ENCODE measurements at places on chromosomes 16 and 17.

- DNase-seq, result no peak
These were observed 100.3 kb downstream of the C16orf95 start for GRCh38 chr16:87216841-87217275.

DNA sequence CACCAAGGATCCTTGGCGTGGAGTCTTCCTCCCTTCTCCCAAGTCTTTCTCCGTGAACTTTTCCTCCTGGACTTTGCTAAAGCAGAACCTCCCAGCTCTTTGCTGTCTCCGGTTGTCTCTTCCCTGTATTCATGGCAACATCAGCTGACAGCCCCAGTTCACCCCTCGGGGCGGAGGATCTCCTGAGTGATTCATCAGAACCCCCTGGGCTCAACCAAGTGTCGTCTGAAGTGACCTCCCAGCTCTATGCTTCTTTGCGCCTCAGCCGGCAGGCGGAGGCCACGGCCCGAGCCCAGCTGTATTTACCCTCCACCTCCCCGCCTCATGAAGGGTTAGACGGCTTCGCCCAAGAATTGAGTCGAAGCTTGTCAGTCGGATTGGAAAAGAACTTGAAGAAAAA, 943 bp downstream of the CNTROB start:
- DNase-seq, result no peak

DNA sequence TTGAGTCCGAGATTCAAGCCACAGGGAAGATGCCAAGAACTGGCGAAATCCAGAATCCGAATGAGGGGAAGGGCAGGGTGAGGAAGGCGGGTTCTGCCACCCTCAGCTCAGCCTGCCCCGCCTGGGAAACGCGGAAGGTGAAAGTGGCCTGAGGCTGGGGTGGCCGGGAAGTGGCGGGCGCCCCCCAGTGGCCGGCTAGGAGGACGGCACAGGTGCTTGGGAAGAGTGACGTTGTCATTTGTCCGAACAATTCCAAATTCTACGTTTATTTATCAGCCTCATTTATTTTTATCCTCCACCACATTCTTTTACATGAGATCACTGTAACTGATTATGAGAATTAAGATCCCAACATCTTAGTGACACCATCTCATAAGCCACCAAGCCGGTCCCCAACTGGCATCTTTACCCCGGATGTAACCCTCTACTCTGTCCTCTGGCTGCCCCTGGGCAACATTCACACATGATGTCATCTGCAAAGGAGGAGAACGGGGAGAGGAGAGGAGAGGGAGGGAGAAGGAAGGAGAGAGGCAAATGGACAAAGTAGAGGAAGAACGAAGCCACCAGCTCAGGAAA, 21.3 kb downstream of the SRCIN1 start:
- DNase-seq, result no peak

DNA sequence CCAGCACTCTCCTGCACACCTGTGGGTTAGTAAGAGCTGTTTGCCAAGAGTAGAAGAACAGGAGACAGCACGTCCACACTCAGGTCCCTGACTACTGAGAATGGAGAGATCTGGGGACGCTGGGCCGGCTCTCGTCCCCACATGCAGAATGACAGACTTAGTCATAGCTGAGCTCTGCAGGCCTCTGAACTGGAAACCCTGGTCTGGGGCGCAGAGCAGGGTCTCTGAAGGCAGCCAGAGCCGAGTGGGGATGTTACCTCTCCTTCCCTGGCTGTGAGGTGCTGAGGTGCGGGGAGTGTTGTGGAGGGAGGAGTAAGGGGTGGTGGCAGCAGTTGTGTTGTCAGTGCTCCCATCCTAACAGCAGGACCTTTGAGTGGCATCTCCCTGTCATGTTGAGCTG, 7.2 kb upstream of the JPT2 start:
- DNase-seq, result no peak

DNA sequence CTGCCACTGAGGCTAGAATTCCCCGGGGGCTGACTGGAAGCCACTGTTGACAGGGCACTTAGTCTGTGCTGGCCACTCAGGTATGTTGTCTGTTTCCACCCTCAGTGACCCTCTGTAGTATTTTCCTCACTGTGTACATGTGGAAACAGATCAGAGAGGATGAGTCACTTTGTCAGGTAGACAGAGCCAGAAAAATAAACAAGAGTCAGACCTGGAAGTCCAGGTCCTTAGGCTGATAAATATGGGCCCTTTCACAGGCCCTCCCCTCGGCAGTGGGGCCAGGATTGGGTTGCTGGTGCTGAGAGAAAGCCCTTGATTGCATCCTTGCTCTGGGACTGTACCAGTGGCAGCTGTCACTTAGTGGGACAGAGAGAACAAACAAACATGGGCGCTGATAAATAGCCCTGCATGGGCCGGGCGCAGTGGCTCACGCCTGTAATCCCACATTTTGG, 21.3 kb downstream of the PGS1 start:
- no peak for DNase-seq

DNA sequence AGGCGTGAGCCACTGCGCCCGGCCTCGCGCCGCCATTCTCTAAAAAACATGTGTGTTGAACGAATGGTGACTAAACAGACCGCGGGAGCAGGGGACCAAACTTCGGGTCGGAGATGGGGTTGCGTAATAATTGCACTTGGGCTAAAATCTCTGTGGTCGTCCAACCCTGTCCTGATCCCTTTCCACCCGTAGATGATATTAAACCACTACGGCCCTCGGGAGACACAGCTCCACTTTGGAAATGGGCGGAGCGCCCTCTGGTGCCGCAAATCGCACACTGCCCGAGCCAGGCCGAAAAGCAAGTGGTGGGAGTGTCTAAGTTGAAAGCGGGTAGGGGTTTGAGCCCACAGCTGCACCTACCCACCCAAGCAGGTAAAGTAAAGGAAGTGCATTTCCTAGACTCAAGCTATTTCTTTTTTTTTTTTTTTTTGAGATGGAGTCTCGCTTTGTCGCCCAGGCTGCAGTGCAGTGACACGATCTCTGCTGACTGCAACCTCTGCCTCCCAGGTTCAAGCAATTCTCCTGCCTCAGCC, 17.0 kb downstream of the CAVIN1 start:
- DNase-seq, result peak; percentile 69

DNA sequence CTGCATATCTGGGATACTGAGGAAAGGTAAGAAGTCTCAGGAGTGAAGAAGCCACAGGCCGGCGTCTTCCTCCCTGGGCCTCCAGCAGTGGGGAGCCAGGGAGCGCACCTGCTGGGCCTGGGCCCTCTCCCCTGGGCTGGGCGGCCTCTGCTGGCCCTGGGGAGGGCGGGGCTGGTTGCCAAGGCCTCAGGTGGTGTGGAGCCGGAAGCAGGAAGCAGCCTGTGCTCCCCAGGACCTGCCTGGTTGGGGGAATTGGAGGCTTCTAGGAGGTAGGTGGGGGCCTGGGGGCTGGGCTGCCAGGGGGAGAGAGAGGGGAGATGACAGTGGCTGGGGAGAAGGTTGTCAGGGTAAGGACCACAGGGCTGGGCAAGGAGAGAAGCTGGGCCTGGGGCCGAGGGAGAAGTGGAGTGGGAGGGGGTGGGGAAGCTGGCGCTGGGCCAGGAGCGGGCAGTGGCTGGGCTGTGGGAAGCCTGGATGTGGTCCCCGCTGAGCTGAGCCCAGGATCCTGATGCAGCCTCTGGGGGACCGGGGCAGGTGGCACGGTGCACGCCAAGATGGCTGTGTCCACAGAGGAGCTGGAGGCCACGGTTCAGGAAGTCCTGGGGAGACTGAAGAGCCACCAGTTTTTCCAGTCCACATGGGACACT, at the start of gene SMIM22:
SMIM22 (plus strand) TSS at position 189 of the 647 bp plus-strand sequence; CDS start at position 555, 366 bp downstream.
- DNase-seq, result no peak

- no peak for DNase-seq
These were observed 146.8 kb downstream of the SEC14L1 start for GRCh38 chr17:77287432-77288068.

- DNase-seq, result no peak
These were observed 78.3 kb downstream of the RMI2 start for GRCh38 chr16:11423315-11424117.

DNA sequence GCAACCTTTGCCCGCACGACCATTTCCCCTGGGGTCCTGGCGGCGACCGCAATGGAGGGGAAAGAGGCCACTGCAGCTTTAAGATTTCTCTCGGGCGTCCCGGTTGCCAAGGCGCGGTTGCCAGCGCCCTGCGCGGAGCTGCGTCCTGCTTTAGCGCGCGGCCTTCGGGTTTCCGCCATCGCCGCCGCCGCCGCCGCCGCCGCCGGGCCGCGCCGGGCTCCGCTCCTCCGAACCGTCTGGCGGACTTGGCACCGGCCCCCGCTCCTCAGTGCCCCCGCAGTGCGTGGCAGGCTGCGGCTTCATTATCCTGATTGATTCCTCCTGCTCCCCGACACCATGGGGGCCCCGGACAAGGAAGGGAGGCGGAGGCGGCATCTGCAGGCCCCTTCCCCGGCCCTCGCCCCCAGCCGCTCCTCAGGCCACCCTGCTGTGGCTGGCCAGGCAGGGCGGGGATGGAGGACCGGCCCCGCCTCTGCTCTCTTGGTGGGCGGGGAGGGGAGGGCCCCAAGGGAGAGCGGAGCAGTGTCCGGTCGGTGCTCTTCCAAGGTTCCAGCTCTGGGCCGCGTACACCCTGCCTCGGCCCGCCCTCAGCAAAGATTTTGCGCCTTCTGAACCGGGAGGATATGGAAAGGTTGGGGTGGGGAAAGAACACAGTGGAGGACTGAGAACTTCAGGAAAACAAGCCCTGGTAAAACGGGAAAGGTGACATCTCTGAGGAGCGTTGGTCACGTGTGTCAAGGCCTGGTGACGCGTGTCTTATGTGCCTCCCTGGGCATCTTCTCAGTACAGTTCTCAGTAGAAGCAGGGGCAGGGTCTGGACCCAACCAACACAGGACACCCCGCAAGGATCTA, 34.0 kb downstream of the NEUROD2 start:
- DNase-seq, result no peak

- DNase-seq, result no peak
These were observed 21.0 kb upstream of the RAP1GAP2 start for GRCh38 chr17:2775206-2775605.

DNA sequence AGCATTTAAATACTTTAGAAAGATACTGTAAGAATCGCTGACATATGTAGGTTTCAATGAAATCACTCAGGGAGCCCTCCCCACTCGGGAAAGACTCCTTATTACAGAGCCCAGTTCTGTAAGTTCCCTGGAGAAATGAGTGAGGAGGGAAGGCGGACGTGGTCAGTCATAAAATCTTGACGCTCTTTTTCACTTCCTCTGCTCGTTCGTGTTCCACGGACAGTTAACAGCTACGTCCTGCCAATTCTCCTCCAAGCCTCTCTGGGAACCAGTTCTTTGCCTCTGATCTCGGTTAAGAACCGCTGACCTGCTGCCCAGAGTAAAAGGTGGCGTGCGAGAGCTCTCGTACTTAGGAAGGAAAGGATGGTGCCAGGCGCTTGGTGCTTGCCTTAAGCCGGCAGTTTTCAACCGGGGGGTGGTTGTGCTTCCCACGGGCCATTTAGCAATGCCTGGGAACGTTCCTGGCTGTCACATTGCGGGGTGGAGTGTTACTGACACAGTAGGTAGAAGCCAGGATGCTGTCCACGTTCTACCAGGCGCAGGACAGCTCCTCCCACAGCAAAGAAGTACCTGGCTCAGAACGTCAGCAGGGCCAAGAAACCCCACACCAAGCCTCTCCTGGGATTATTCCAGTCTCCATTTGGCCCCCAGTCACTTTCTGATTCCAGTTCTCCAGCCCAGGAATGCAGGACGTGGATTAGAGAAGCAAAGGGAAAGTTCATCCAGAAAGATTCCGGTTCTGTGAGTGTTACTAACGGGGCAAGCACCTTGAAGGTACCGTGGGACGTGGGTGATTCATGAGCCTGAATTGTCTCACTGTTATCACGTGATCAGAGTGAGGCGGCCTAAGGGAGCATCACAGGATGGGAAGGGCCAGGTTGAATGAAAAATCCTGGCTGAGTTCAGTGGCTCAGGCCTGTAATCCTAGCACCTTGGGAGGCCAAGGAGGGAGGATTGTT, 87.7 kb downstream of the MRM3 start:
- DNase-seq, result no peak

All from stimulated activated CD4-positive, alpha-beta T cell treated with anti-CD3 and anti-CD28 coated beads, TNF-alpha, amount 100 ng/mL, for 4 hours (primary cell).